ENCODE measurements at places on chromosomes 5 and 9.

DNA sequence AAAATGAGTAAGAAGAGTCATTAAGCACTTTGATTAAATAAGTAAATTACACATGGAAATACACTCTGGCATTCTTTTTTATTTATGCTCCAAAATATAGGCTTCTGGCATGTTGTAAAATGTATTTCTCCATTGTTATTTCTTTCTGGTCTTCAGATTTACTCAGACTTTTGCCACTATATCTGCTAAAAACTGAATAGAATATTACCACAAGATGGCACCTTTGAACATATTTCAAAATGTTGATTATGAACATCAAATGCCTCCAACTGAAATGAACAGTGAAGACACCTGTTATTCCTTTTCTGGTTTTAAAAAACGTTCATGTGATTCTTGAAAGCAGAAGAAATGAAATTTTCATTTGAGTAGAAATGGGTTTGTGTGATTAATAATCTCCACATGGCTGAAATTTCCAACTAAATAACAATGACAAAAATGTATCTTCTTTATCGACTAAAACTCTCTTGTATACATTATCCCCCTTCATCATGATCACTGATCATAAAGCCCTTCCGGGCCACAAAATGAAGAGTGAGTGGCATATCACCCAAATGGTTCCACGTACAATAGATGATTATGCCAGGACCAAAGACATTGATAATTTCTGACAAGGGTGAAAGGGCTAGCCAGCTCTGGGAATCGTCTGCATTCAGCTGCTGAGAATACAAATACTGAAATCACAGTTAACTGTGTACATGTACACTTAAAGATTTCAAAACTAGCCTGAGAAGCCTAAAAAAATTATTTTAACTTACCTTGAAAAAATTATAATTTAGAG, 23.8 kb downstream of the TYRP1 start:
- DNase-seq = no peak

GRCh38 chr9:137449931-137450538, 8.9 kb upstream of the ENTPD8 start:
- no peak for DNase-seq

- DNase-seq = peak; percentile 80
These were observed at the start of gene PRR16 for GRCh38 chr5:120463991-120464626. PRR16 (plus strand) TSS chr5:120464300.

GRCh38 chr9:77802515-77803293, 154.6 kb upstream of the GNA14 start:
- no peak for DNase-seq

- DNase-seq = no peak
These were observed 125.2 kb downstream of the SLIT3 start for GRCh38 chr5:169175733-169176132.

DNA sequence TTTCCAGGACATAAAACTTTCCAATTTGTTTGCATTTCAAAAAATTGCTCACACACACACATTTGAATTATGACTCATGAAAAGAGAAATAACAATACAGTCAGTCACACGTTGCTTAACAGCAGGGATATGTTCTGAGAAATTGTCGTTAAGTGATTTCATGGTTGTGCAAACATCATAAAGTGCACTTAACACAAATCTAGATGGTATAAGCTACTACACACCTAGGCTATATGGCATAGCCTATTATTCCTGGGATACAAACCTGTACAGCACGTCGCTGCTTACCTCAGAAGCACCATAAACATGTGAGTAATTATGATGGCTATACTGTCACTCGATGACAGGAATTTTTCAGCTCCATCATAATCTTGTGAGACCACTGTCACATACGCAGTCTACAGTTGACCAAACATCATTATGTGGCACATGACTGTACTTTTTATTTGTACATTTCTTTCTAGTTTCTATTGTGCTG, 378.2 kb downstream of the ACTL7B start:
- peak; percentile 87 for DNase-seq

DNA sequence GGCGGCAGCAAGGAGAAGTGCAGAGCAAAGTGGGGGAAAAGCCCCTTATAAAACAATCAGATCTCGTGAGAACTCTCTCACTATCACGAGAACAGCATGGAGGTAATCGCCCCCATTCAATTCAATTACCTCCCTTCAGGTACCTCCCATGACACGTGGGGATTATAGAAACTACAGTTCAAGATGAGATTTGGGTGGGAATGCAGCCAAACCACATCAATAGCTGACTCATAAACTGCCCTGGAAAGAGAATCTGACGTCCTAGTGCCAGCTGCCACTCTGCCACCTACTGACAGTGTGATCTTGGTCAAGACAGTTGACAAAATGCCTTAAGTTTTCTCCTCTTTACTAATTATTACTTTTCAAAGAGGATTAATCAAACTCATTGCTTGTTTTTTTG, 128.3 kb downstream of the GPBP1 start:
- peak; percentile 59 for DNase-seq

GRCh38 chr5:148791696-148792095, 34.7 kb upstream of the ADRB2 start:
- no peak for DNase-seq

DNA sequence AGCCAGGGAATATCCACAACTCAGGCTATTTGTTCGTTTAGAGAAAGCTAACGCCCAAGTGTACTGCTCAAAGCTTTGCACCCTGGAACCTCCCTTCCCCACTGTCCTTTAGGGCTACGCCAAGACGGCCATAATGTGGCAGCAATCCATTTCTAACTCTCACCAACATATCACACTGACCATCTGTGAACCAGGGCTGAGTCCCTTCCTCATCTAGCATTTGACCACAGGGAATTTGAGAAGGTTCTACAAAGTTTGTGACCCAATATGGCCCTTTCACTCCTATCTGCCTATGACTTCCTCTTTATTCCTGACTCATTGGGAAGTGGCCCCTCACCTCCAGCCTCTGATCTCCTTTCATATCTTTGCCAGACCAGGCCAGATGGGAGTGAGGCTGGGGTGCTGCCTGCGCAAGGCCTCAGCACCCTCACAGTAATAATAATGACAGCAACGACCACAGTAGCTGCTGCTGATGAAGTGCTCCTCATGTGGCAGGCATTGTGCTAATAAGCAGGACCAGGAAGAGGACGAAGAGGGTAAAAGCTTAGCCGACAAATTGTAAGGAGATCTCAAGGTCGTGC, 9.3 kb upstream of the ARAP3 start:
- DNase-seq = no peak

DNA sequence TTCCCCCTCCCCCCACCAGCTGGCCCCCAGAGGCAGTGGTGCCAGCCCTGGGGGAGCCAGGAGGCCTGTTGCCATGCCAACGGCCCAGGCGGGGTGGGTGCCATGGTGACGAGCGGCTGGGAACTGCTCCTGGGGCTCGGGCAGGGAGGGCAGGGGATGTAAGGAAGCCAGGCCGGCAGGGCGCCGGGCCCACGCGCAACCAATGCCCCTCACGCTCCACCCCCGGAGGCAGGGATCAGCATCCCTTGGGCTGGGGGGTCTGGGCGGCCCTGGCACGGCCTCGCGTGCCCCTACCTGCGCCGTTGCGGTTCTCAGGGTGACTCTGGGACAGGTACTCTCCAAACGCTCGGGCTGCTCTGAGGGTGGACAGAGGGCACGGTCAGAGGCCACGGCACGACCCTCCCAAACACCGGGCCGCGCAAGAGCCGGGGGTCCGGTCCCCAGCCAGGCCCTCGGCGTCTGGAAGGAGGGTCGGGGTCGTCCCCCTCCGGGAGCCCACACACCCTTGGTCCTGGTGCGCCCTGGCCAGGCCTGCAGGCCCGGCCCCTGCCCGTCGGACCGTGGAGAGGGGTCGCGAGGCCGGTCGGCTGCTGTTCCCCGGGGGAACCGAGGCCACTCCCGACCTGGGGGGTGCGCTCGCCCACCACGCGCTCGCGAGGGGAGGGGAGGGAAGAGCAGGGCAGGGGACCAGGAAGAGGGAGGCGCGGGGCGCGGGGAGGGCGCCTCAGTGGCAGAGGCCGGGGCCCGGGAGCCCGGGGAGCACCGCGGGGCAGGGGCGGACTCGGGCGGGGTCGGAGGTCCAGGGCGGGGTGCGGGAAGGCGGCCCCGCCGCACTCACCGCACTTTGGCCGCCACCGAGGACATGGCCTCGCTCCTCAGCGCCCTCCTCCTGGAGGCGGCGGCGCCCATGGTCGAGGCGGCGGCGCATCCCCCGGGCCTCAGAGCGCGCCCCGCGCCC, 661 bp downstream of the NSMF start:
- DNase-seq = no peak

DNA sequence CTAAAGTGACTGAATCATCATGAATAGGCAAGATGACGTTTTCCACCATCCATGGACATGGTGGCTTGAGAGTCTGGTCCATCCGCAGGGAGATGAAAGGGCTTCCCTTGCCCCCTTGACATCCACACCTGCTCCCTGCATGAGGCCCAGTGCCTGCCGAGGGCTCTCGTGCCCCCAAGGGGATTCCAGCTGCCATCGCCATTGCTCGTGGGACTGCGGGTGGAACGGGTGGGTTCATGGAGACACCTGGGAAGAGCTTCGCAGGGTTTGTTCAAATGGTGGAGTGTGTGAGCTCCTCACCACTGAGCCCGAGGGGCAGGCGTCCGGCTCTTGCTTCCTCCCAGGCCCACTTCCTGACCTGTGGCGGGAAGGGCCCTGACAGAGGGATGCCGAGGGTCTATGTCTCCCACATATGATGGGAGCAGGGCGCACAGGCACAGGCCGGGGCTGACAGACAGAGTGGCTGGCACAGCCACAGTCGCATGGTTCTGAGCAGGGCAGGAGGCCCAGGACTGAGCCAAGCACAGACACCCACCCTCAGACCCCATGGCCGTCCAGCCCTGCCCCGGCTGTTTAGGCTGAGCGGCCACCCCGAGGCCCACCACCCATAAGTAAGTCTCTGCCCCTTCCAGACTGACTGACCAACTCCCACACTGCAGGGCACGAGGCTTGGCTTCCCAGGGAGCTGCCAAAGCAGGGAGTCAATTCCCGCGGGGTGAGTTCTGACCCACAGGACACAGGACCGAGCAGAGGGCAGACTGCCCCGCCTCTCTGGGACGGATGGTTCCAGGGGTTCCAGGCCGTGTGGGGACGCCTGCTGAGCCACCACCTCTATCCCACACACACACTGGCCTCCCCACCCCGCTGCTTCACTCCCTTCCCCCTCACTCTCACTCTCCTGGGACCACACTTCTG, 70.0 kb upstream of the PPP1R26 start:
- no peak for DNase-seq

DNA sequence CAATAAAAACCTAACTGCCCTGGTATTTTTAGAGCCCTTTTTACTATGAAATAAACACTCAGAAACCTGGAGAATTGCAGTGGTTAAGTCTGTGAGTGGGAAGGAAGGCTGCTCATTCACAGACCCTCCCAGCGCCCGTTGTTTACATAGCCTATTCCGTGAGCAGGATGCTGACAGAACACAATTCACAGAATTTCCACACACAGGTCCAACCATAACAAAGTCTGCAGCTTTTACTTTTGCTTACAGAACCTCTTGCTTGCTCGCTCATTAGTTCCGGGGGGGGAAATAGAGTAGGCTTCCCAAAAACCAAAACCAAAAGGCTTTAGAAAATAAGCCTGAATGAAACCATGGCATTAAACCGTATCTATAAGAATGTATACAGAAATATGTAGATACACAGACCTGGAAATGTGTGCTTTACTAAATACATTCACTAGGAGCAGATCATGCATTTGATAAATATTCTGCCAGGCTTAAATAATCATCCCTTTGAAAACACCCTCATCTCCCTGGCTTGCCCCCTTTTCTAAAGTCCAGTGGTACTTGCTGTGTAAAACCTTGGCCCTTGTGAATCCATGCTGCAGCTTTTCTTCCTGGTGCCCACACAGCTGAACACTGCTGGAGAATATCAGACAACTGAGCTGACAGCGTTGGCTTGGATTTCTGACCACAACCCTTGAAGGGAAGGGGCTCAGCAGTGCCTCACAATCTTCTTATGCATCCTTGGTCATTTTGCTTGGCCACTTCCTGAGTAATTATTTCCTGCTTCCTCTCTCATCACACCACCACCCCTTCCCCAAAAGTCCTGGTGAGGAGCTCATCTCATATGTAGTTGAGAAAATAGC, 128.0 kb downstream of the FANCC start:
- DNase-seq = peak; percentile 74

DNA sequence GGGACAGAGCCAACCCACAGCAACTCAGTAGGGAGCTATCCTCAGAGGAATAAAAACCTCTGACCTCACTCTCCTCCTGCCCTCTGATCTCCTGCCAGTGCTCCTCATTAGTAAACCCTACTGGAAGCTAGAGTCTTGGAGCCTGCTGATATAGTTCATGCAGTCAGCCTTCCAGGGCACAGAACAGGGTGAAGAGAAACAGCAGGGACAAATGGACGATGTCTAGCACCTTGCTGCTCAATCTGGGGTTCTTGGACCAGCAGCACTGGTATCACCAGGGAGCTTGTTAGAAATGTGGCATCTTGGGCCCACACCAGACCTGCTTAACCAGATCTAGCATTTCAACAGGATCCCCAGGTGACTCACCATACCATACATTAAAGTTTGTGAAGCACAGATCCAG, 5.5 kb upstream of the GALNT12 start:
- no peak for DNase-seq

GRCh38 chr5:31918739-31919138, 255.4 kb downstream of the GOLPH3 start:
- DNase-seq = no peak

DNA sequence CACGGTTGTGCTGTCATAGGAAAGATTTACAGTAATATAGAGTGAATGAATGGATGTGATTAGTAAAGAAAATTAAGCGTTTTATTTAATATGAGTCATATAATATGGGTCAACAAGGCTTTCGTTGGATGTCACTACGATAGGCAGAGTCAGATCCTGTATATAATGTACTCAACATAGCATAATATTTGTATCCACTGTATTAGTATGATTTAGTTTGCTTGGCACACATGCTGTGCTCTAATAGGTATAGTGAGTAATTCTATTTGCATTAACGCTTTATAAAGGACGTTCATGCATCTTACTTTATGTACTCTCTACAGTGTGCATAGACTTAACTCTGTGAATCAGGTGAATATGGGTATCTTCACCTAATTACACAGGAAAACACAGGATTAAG, 35.9 kb upstream of the AGGF1 start:
- no peak for DNase-seq

DNA sequence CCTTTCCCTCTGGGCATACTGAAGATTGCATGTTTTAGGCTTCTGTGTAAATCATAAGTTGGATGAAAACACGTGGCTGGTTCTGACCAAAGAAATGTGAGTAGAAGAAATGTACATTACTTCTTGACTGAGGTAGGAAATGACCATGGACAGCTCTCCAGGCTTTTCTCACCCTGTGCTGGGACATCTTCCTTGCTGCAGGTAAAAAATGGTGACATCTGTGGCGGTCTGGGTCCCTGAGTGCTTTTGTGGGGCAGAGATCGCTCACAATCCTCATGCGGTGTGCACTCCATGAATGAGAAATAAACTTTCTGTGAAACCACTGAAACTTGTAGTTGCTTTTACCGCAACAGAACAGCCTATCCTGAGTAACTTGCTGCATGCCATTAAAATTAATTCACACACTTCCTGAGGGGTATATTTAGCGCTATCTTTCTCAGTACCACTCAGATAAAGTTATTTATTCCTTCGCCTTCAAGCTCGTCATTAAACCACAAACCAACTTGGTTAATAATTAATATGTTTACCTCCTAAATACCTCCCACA, 730.4 kb downstream of the EFNA5 start:
- DNase-seq = no peak

GRCh38 chr9:20528253-20528652, 94.0 kb downstream of the MLLT3 start:
- DNase-seq = no peak

- peak; percentile 54 for DNase-seq
These were observed 6.6 kb downstream of the SLC46A2 start for GRCh38 chr9:112884101-112884500.

GRCh38 chr5:1886846-1887587, 4.3 kb upstream of the IRX4 start:
- DNase-seq = no peak

GRCh38 chr5:79020861-79021561, 35.9 kb upstream of the ARSB start:
- DNase-seq = peak; percentile 89
